ENCODE measurements at places on chromosomes 4 and X. TPM values are rescaled to one million over a fixed set of nuclear protein-coding genes. Genes with fewer than 3 reads are reported as not detected.

Gene ZNF630
- 0.97 TPM for total RNA-seq

Gene NOX1
- total RNA-seq: not detected

Gene CFP
- 0.18 TPM for total RNA-seq

Gene XAGE2
- total RNA-seq: not detected

Gene NIPAL1
- 1.6 TPM for total RNA-seq

Gene MBNL3
- 7.0 TPM for total RNA-seq

Gene SMARCA5
- 19.0 TPM for total RNA-seq

Gene FAM53A
- 16.4 TPM for total RNA-seq

Gene TRIM60
- total RNA-seq: not detected

Gene DMRTC1
- total RNA-seq: not detected

Gene ARHGAP4
- 1.4 TPM for total RNA-seq

Gene UNC5C
- total RNA-seq: 4.3 TPM

Gene AVPR2
- total RNA-seq: not detected

Gene IL3RA
- total RNA-seq: 1.6 TPM

Gene SPATA4
- total RNA-seq: not detected

Gene USP17L28
- total RNA-seq: not detected
